ENCODE measurements at places on chromosomes 13 and 19.

GRCh38 chr13:44412346-44412935 is 38.8 kb downstream of the SERP2 start:
- DNase-seq: no peak

GRCh38 chr13:58134012-58134411 is 502.5 kb downstream of the PCDH17 start:
- no peak for DNase-seq

- no peak for DNase-seq
Observed at GRCh38 chr19:33621065-33621785, 528 bp upstream of the CHST8 start.

GRCh38 chr19:46202426-46202825 is 27.1 kb upstream of the IGFL1 start:
- DNase-seq: no peak

GRCh38 chr13:33917190-33917589 is 99.2 kb downstream of the RFC3 start:
- no peak for DNase-seq

- no peak for DNase-seq
Observed at GRCh38 chr19:48962849-48963165, 2.3 kb upstream of the FTL start.

DNA sequence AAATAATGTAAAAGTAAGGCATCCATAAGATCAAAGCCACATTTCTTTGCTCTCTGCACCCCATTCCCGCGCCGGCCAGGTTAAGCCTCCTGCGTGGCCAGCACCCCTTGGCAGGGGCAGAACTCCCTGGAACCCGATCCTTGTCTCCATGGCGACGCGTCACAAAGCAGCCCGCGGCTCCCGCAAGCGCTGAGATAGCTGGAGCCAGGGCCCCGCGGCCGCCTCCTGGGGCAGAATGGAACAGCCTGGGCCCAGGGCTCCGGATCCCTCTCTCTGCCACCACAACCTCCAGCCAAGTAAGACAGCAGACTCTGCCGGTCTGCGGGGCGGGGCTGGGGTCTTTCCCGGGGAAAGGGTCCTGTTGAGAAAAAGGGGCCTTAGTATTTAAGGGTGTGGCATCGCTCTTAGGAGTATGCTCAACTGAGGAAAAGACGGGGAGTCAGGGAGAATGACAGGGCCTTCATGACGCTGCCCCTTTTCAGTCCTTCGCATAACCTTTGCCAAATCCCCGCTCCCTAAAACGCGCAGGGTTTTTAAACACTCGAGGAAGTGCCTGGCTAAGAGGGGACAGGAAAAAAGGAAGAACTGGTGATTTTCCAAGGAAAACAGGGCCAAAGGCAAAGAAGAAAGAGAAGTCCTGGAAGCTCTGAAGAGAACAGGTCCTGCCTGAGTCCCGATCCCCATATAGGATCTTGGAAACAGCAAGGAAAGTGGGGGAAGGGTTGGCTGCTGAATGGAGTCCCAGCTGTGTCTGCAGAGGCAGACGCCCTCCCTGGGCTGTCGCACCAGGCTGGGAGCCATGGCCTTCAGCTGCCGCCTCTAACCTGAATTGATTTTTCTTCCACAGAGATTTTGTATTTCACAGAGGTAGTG is at the start of gene TEX26:
TEX26 (plus strand) TSS at position 176 of the 873 bp plus-strand sequence; CDS start at position 236, 60 bp downstream.
- no peak for DNase-seq

GRCh38 chr19:16856091-16856490 is 26.9 kb downstream of the SIN3B start:
- no peak for DNase-seq

DNA sequence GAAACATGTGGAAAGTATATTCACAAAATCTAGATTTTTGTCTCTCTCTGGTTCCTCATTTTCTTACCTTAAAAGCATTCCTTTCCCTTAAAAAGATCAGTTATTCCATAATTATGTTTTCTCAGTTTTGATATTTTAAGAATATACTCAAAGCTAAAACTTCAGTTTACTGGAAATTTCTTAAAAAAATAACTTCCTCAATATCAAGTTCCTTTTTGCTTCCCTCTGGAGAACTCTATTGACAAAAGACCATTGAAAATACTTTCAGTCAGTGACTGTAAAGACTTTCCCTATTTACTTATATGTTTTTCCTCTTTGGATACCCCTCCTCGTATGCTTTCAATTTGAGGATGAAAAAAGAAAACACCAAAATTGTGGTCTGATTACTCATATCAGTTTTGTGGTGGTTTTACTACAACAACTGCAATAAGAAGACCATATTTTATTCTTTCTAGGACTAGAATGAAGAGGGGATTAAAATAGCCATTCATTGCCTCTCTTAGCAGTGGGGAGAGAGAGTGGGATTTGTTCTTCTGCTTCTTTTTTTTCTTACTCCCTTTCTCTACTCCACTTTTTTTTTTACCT is 113.2 kb downstream of the ESD start:
- DNase-seq: no peak

DNA sequence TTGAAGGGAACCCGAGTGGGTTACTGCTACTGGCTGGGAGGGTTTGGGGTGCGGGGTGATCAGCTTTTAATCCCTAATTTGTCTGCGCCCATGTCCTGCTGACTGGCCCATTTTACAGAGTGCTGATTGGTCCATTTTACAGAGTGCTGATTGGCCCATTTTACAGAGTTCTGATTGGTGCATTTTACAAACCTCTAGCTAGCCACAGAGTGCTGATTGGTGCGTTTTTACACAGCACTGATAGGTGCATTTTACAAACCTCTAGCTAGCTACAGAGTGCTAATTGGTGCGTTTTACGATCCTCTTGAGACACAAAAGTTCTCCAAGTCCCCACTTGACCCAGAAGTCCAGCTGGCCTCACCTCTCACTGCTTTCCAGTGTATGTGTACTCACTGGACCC is 43.2 kb downstream of the MTMR6 start:
- no peak for DNase-seq

- peak; percentile 80 for DNase-seq
Observed at GRCh38 chr13:112931028-112931934, 37.7 kb upstream of the MCF2L start.

GRCh38 chr19:6873708-6874431 is 13.5 kb upstream of the ADGRE1 start:
- no peak for DNase-seq

DNA sequence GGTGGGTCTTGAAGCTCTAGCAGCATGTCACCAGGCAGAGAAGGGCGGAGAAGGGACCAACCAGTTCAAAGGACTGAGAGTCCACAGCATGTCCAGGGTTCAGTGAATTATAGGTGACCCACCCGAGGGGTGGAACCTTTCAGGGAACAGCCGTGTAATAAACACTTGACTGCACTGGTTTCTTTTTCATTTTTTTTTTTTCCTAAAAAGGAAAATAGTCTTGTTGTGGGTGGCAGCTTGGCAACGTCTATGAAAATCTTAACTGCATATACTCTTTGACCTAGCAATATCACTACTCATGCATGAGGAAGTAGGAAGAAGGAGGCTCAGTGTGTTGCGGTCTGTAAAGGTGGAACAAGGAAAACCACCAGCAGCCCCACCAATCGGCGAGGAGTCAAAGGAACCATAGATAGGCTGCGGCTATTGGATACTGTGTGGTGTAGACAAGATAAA is 13.0 kb upstream of the MYH14 start:
- DNase-seq: no peak

DNA sequence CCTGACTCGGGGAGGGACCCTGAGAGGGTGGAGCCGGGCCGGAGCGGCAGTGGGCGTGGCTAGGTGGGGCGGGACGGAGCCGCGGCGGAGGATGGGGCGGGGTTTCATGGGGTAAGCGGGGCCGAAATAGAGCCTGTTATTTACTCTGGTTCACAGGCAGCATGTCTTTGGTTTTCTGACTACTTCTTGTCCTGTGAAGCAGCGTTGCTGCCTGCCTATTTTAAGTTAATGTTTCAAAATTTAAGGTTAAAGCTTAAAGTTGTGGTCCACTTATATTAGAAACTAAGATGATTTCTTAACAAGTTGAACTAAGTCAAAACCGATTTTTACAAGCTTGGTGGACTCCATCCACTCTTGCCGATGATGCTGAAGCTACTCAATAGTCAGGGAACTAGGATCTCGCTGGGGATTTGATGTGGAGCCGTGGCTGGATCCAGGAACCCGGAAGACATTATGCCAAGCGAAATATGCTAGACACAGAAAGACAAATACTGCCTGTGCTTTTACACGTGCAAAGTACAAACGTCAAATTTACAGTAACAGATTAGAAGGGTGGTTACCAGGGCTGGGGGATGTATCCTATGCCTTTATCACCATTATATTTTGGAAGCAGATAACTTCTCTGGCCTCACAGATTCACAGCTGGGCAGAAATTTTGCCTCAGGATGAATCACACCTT is 433 bp upstream of the ZNF616 start:
- no peak for DNase-seq

GRCh38 chr13:114007566-114007965 is 33.7 kb upstream of the C13orf46 start:
- DNase-seq: no peak

- peak; percentile 71 for DNase-seq
Observed at GRCh38 chr19:17052439-17052838, 22.8 kb downstream of the HAUS8 start.

- no peak for DNase-seq
Observed at GRCh38 chr13:59398127-59398526, 765.6 kb downstream of the DIAPH3 start.

GRCh38 chr19:876780-877314 is 16.1 kb downstream of the MED16 start:
- DNase-seq: no peak

- no peak for DNase-seq
Observed at GRCh38 chr13:25423831-25424230, 52.1 kb downstream of the ATP8A2 start.

DNA sequence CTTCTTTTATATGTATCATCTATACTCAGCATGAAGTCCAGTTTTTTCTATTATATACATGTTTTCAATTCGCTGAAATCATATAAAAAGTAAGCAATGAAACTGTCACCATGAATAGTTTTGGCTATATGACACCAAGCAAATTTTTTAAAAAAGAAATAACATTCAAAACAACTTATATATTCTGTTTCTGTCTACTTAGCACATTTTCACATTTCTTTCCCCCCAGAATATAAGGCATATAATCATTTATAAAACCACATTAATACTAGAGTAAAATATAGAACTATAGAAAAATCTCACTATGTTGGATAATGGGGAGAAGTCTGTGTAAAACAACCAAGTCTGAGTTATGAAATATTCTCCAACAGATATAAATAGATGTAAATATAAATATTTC is 33.1 kb downstream of the POSTN start:
- DNase-seq: no peak

GRCh38 chr19:30565636-30566035 is 193.5 kb downstream of the ZNF536 start:
- no peak for DNase-seq

DNA sequence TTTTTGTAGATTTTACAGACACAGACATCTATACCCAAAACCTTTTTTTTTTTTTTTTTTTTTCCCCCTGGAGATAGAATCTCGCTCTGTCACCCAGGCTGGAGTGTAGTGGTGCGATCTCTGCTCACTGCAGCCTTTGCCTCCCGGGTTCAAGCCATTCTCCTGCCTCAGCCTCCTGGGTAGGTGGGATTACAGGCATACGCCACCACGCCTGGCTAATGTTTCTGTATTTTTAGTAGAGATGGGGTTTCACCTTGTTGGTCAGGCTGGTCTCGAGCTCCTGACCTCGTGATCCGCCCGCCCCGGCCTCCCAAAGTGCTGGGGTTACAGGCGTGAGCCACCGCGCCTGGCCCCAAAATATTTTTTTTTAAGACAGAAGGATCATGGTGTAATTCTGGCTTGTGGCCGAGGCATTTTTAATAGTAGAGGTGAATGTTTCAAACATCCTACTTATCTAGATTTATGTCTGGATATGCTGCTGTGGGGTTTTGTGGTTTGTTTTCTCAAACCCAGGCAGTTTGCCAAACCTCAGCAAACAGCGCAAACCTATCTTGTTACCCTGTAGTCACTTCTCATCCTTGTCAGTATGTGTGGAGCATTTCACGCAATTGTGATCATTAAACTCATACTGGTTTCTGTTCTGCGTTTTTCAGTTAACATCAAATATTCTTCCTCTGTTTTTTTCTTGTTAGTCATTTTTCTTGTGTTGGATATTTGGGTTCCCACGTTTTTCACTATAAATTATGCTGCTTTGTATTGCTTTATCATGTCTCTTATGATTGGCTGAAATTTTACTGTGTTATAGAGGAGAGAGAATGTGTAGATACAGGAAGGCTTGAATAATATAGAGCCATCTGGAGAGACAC is 36.2 kb upstream of the GARRE1 start:
- peak; percentile 96 for DNase-seq

GRCh38 chr19:16940626-16941025 is 51.8 kb downstream of the F2RL3 start:
- DNase-seq: no peak

DNA sequence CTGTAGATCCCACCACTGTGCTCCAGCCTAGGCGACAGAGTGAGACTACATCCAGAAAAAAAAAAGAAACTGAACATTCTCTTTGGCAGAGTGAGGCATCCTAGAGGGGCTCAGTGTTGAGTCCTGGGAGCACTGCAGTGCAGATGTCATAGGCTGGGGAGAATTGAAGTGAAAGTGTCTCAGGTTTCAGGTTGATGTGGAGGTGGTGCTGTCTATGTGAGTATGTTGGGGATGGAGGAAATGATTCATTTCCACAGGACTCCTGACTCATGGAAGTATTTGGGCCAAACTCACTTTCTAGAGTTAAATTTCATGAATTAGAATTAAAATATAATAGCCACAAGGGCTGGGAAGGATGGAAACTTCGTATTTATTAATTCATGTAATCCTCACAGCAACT is 134.4 kb upstream of the TSC22D1 start:
- DNase-seq: peak; percentile 89

DNA sequence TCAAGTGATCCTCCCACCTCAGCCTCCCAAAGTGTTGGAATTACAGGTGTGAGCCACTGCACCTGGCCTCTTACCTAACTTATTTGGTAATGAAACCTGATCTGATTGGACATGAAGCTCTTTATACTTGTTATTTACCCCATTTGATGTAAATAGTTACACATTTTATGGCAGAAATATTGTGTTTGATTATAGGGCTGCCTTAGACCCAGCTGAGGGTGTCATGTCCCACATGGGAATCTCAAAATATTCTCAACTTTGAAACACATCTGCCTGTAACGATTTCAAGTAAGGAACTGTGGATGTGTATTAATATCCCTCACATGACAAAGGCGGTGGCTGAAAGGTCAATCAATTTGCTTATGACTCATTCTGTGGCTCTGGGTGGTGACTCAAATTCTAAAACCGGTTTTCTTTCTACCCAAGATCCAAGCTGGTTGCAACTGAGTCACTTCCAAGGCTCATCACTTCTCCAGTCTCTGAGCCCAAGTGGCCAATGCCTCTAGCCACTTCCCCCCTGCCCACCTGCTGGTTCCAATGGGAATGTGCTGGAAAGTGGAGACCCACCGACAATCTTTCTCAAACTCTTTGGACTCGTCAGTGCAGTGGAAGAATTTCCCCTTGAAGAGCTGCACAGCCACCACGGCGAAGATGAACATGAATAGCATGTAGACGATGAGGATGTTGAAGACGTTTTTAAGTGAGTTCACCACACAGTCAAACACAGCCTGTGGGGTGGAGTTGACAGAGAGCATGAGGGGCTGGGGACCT is 110.9 kb downstream of the IER2 start:
- DNase-seq: peak; percentile 98
